ENCODE measurements at places on chromosomes 3 and 15. TPM values are rescaled to one million over a fixed set of nuclear protein-coding genes. Genes with fewer than 3 reads are reported as not detected.

- no peak for DNase-seq
- H3K4me3 ChIP-seq, result peak overlapping the region; percentile 89
- H3K27ac ChIP-seq, result peak overlapping the region; percentile 47
- H3K4me1 ChIP-seq, result peaks cover 26% of the 10 kb centered on the region
Observed at GRCh38 chr3:184259878-184260723, 1.3 kb downstream of the CAMK2N2 start.

GRCh38 chr3:62774221-62774620 is 101.0 kb downstream of the CADPS start:
- no peaks in the 10 kb centered on the region for H3K27me3 ChIP-seq
- H3K27ac ChIP-seq, result no peak overlapping the region
- no peak overlapping the region for H3K4me3 ChIP-seq
- H3K36me3 ChIP-seq, result no peaks in the 10 kb centered on the region
- H3K4me1 ChIP-seq, result no peaks in the 10 kb centered on the region

- no peaks in the 10 kb centered on the region for H3K4me1 ChIP-seq
- H3K27ac ChIP-seq, result no peak overlapping the region
- no peak for DNase-seq
- H3K27me3 ChIP-seq, result no peaks in the 10 kb centered on the region
- no peaks in the 10 kb centered on the region for H3K36me3 ChIP-seq
- no peak overlapping the region for H3K4me3 ChIP-seq
Observed at GRCh38 chr15:74528876-74529275, 12.1 kb upstream of the ARID3B start.

- no peaks in the 10 kb centered on the region for H3K4me1 ChIP-seq
- H3K27me3 ChIP-seq, result no peaks in the 10 kb centered on the region
- no peak overlapping the region for H3K27ac ChIP-seq
- DNase-seq, result no peak
Observed at GRCh38 chr3:155102329-155102728, 22.2 kb downstream of the MME start.

GRCh38 chr15:81323559-81323943 is 390 bp downstream of the STARD5 start:
- peak overlapping the region; percentile 100 for H3K4me3 ChIP-seq
- peaks cover 3% of the 10 kb centered on the region for H3K36me3 ChIP-seq
- no peaks in the 10 kb centered on the region for H3K27me3 ChIP-seq
- H3K27ac ChIP-seq, result peak overlapping the region; percentile 87
- peaks cover 28% of the 10 kb centered on the region for H3K4me1 ChIP-seq

GRCh38 chr15:90539789-90540188 is 10.1 kb downstream of the CRTC3 start:
- H3K4me3 ChIP-seq, result peak overlapping the region; percentile 61
- peaks cover 31% of the 10 kb centered on the region for H3K4me1 ChIP-seq
- DNase-seq, result no peak
- no peaks in the 10 kb centered on the region for H3K27me3 ChIP-seq
- no peak overlapping the region for H3K27ac ChIP-seq

DNA sequence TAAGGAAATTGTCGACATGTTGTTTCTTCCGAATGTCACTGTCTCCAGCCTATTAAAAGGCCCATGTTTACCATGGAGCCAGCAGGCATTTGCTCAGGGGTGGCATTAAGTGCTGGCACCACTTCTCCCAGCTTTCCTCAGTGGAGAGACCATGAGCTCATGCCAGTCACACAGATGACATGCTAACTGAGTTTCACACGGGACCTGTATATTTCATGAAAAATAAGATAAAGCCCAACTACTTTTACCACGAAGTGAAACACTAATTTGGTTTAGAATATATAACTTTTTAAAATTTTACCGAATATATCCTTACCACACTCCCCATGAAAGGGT is 93.4 kb downstream of the ETFA start:
- no peak overlapping the region for H3K27ac ChIP-seq
- no peaks in the 10 kb centered on the region for H3K27me3 ChIP-seq
- peaks cover 21% of the 10 kb centered on the region for H3K4me1 ChIP-seq

DNA sequence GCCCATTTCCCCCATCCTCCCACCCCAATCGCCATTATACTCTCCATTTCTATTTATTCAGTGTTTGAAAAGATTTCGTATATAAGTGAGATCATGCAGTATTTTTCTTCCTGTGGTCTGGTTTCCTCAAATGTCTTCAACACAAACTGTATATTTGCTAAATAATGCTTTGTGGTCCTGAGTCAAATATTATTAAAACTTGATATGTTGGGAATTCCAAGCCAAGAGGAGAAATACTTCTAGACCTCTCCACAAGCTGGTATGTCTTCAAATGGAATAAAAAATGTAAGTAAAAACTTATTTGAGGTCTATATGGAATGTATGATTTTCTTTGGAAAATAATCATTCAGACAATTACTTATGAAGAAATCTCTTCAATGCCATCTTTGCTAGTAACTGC is 122.5 kb upstream of the TSC22D2 start:
- no peak overlapping the region for H3K27ac ChIP-seq
- no peaks in the 10 kb centered on the region for H3K36me3 ChIP-seq
- no peak for DNase-seq
- H3K4me1 ChIP-seq, result no peaks in the 10 kb centered on the region

DNA sequence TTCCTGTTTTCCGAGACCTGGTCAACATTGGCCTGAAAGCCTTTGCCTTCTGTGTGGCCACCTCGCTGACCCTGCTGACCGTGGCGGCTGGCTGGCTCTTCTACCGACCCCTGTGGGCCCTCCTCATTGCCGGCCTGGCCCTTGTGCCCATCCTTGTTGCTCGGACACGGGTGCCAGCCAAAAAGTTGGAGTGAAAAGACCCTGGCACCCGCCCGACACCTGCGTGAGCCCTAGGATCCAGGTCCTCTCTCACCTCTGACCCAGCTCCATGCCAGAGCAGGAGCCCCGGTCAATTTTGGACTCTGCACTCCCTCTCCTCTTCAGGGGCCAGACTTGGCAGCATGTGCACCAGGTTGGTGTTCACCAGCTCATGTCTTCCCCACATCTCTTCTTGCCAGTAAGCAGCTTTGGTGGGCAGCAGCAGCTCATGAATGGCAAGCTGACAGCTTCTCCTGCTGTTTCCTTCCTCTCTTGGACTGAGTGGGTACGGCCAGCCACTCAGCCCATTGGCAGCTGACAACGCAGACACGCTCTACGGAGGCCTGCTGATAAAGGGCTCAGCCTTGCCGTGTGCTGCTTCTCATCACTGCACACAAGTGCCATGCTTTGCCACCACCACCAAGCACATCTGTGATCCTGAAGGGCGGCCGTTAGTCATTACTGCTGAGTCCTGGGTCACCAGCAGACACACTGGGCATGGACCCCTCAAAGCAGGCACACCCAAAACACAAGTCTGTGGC is 16.9 kb downstream of the TMEM43 start:
- no peaks in the 10 kb centered on the region for H3K27me3 ChIP-seq
- peak overlapping the region; percentile 80 for H3K4me3 ChIP-seq
- DNase-seq, result peak; percentile 50
- H3K4me1 ChIP-seq, result peaks cover 48% of the 10 kb centered on the region

DNA sequence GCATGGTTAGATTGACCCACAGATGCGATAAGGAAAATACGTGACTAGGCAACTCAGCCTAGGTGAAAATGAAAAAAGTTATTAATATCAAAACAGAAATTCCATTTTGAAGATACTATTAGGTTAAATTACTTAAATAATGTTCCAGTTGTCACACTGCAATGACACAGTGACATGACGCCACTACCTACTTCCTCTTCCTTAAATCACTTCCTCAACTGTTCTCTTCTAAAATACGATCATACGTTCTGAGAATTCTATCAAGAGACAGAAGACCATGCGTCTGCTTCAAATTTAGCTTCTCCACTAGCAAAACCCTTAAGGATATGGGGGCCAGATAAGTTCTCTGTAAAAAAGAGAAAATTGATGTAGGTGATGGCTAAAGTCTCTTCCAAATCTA is 18.2 kb downstream of the CMTM6 start:
- H3K27ac ChIP-seq, result peak overlapping the region; percentile 33
- no peaks in the 10 kb centered on the region for H3K27me3 ChIP-seq
- H3K36me3 ChIP-seq, result peaks cover 24% of the 10 kb centered on the region
- H3K4me3 ChIP-seq, result no peak overlapping the region

DNA sequence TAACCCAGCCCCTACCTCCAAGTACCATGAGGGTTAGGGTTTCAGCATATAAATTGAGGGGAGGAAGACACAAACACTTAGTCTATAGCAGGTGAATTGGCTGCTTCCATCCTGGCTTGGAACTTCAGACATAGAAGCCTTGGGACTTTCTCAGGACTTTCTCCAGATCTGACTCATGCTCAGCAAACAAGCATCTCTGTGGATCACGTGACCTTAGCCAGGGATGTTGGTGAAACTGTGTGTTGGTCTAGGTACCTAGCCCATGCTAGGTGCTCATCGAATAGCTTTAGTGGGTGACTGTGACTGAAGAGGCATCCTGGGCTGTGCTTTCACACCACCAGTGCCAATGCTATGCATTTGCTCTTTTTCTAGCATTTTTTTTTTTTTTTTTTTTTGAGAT is 58.9 kb downstream of the CD47 start:
- no peak for DNase-seq
- H3K36me3 ChIP-seq, result peaks cover 5% of the 10 kb centered on the region
- H3K27ac ChIP-seq, result no peak overlapping the region
- peaks cover 11% of the 10 kb centered on the region for H3K4me1 ChIP-seq
- H3K4me3 ChIP-seq, result no peak overlapping the region

- no peaks in the 10 kb centered on the region for H3K36me3 ChIP-seq
- no peak for DNase-seq
- H3K27ac ChIP-seq, result no peak overlapping the region
- H3K4me1 ChIP-seq, result no peaks in the 10 kb centered on the region
- H3K4me3 ChIP-seq, result no peak overlapping the region
- no peaks in the 10 kb centered on the region for H3K27me3 ChIP-seq
Observed at GRCh38 chr3:195035345-195036202, 235.4 kb downstream of the XXYLT1 start.

DNA sequence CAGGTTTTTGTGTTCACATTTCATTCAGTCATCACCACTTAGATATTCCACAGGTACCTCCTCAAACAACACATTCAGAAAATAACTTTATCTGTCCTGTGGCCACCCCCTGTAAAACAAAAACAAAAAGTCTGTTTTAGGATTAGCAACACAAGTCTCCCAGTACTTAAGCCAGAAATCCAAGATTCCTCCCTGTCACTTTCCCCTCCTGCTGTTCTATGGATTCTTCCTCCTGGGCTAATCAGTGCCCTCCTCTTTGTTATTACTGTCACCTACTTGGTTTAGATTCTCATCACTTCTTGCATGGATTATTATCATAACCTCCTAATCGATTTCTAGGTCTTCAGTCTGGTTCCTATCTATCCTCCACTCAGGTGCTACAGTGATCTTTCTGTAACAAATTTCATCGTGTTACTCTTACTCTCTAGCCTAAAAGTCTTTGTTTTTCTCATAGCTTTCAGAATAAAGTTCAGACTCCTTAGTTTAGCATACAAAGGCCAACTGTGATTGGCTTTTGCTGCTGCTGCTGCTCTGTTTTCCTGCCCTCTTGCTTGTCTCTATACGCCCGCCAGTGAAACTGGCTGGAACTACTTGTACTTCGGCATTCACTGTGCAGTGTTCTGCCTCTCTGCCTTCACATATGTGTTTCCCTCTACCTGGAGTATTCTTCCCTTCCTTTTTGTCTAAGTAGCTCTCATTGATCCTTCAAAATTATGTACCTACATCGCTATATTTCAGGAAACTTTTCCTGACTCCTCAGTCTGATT is 32.2 kb downstream of the PPP2R3A start:
- H3K27ac ChIP-seq, result no peak overlapping the region
- no peak overlapping the region for H3K4me3 ChIP-seq
- H3K36me3 ChIP-seq, result peaks cover 3% of the 10 kb centered on the region
- peaks cover 17% of the 10 kb centered on the region for H3K27me3 ChIP-seq
- DNase-seq, result no peak

DNA sequence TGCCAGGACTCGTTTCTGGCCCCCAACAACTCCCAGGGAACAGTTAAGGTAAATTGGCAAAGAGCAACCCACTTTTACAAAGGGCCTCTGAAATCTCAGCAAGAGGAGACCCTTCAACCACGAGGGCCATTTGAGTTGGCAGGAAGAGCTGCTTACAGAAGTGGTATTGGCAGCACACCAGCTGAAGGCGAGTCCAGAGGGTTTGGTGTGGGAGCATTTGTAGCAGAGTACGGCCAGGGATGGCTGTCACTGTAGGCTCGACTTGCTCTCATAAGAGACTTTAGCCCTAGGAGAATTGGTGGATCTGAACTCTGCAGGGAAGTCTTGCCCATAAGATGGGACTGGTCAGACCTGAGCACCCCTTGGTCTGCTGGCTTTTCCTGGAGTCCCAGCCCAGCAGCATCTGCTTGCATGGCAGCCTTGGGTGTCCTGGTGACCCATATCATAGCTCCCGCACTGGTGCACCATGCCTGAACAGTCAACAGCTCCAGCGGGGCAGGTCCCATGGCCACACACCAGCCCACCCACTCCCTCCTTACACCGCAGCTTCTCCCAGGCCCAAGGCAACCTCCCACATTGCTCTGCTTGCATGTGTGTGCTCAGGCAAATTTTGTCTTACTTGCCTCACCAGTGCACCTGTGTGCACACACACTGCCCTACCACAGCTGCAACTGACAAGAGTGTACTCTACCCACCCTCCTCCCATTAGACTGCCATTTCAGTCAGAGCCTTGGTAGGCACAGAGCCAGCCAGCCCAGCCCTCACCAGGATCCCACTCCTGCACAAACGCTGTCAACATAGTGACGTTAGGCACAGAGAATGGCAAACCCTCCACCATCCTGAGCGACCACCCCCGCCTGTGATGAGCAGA is 861.6 kb upstream of the DPPA4 start:
- H3K4me3 ChIP-seq, result no peak overlapping the region
- DNase-seq, result no peak
- peaks cover 7% of the 10 kb centered on the region for H3K36me3 ChIP-seq
- H3K4me1 ChIP-seq, result no peaks in the 10 kb centered on the region
- H3K27me3 ChIP-seq, result no peaks in the 10 kb centered on the region

GRCh38 chr3:56857178-56857577 is 55.4 kb upstream of the ARHGEF3 start:
- no peak for DNase-seq
- H3K36me3 ChIP-seq, result no peaks in the 10 kb centered on the region
- no peak overlapping the region for H3K4me3 ChIP-seq
- H3K27ac ChIP-seq, result no peak overlapping the region
- no peaks in the 10 kb centered on the region for H3K27me3 ChIP-seq

DNA sequence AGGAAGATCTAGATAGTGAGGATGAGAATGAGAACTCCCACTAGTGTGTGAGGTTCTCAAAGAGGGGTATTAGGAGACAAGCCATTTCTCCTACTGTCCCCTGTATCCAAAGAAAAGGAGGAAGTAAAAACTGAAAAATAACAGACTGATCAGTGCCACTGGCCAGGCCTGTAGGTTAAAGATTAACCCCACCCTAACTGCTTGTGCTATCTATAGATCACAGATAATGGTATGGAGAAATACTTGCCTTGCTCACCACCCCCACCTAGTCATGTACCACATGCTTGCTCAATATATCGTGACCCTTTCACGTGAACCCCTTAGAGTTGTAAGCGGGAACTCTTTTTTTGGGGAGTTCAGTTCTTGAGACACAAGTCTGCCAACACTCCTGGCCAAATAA is 519.7 kb upstream of the FRG2C start:
- H3K36me3 ChIP-seq, result no peaks in the 10 kb centered on the region
- no peak overlapping the region for H3K4me3 ChIP-seq
- no peaks in the 10 kb centered on the region for H3K27me3 ChIP-seq
- no peak overlapping the region for H3K27ac ChIP-seq
- no peaks in the 10 kb centered on the region for H3K4me1 ChIP-seq

ZKSCAN7 gene
- 1.9 TPM for total RNA-seq

GOLGA6D gene
- not detected for total RNA-seq

REC114 gene
- not detected for total RNA-seq

PTH1R gene
- not detected for total RNA-seq

GNAT1 gene
- not detected for total RNA-seq

GRK7 gene
- total RNA-seq, result 0.12 TPM

DUOX1 gene
- total RNA-seq, result not detected

GADL1 gene
- total RNA-seq, result not detected

All from natural killer cell treated with Interleukin-12 subunit alpha and Interleukin-12 subunit beta and Interleukin-15 and Interleukin-18, amount 100 ng/mL, for 72 hours (primary cell).